ENCODE measurements at places on chromosomes 7 and 10.

DNA sequence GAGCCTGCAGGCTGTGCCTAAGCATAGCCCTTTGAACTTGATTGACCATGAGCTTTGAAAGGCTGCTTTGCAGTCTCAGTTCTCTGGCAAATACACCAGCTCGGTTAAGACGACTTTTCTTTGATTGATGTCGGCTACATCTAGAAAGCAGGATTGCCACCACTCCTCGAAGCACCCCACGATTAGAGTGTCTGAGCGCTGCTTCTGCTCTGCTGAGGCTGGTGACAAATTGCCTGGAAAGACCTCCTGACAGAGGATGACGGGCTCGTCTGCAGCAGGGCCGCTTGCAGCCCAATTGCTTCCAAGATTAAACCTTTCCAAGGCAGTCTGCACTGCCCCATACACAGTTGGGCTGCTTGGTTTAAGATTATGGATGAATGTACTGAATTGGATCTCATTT is 182.0 kb downstream of the CUX1 start:
- no peak for DNase-seq

DNA sequence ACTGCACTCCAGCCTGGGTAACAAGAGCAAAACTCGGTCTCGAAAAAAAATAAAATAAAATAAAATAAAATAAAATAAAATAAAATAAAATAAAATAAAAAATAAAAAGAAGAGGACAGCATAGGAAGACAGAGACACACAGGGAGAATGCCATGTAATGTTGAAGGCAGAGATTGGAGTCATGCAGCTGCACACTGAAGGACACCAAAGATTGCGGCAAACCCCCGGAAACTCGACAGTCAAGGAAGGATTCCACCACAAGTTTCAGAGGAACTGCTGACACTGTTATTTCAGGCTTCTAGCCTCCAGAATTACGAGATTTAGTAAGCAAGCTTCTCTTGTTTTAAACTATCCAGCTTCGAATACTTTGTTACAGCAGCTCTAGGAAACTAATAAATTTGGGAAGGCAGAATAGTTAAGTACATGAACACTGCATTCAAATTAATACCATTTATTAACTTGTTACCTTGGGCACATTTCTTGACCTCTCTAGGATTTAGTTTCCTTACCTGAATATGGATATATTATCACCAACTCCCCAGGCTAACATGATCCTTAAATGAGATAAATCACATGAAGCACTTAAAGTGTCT is 9.5 kb downstream of the CPED1 start:
- DNase-seq, result no peak

- no peak for DNase-seq
Observed at GRCh38 chr7:8149222-8149621, 112.7 kb downstream of the ICA1 start.

- DNase-seq, result no peak
Observed at GRCh38 chr7:148847815-148848734, 36.0 kb downstream of the EZH2 start.

- no peak for DNase-seq
Observed at GRCh38 chr7:137886746-137887145, 40.0 kb upstream of the DGKI start.

DNA sequence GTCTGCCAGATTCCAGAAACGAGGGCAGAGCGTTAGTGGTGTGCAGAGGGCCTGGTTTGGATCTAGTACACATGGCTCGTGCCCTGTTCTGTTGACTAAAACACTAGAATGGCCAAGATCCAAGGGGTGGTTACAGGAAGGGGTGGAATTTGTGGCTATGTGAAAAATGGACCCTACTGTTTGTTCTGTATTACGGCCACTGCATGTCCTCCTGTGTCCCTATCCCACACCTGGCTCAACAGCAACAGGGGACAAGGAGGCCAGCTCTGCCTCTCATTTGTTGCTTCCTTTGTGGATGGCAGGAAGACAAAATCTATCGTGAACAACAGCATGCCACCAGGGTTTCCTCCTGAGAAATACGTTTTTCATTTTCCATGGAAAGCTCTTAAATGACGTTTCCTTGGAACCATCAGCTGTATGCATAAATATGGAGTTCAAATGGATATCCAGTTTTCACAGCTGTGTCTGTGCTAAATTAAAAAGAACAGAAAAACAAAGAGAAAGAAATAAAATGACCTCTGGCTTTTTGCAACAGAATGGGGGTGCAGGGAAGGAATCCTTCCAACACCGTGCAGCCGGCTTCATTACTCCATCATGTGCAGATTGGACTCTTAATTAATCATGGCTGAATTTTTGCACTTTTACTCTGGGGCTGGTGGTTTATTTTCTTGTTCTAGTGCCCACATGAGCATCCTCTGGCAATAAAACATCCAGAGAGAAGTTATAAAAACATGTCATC is 318.9 kb downstream of the CXCL12 start:
- DNase-seq, result no peak

DNA sequence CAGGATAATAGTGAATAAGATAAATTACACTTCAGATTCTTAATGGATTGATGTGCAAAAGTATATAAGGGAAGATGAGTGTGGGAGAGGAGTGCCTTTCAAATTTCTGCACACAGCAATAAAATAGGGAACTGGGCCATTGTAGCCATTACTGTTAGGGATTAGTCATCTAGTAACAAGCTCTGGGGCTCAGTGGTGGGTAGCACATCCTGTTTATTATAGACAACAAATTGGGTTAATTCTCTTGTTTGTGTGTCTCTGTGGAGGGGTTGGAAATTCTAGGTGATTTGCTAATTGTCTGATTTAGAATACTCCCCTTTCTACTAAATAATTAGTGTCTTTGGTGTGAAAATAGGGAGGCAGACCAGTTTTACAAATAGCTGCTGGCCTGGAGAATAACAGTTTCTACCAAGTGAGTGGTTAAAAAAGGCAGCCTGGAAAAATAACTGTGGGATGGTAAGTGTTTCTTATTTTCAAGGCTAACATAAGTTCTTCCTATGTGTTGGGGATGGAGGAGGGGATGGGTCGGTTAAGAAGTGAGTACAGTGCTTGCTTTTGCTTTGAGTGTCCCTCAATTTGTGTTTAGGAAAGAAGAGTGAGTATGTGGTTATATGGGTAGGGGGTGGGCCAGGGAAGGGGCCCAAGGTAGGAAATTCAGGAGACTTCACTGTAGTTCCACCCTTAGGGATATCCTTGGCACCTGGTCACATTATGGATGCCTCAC is 43.3 kb upstream of the TMEM248 start:
- no peak for DNase-seq

DNA sequence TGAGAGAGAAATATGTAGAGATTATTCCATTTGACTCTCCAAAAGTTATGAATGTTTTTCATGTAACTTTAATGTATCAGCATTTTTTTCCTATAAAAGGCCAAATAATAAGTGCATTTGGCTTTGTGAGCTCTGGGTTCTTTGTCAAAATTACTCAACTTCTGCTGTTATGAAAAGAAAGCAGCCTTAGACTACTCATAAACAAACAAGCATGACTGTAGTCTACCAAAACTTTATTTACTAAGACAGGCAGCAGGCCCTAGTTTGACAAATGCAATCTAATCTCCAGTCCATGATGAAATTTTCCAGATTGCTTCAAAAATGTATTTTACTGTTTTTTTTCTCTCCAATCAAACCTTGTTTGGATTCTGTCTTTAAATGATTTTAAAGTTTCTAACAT is 46.3 kb downstream of the MRPL32 start:
- DNase-seq, result no peak

Data from NCI-H1930 (cell line).